NCI-H2171 (cell line): ENCODE measurements at places on chromosomes 12 and 14.

GRCh38 chr12:16258963-16259362 lies 18.5 kb downstream of the SLC15A5 start:
- DNase-seq = no peak

DNA sequence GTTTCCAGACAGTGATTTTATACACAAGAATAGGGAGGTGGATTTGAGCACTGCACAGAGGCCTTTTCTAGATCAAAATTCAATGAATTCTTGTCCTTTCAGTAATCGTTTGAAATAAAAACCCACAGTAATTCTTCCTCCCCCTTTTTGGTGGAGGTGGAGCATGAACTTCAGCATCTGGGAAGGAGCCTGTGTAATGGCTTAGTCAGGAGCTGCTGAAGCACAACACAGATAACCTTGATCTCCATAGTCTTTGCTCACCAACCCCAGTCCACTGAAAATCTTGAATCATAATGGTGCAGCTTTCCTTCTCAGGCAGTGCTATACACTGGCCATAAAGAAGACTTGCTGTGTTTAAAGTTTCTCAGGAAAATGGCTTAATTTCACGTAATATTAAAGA lies 6.4 kb upstream of the TBPL2 start:
- no peak for DNase-seq

DNA sequence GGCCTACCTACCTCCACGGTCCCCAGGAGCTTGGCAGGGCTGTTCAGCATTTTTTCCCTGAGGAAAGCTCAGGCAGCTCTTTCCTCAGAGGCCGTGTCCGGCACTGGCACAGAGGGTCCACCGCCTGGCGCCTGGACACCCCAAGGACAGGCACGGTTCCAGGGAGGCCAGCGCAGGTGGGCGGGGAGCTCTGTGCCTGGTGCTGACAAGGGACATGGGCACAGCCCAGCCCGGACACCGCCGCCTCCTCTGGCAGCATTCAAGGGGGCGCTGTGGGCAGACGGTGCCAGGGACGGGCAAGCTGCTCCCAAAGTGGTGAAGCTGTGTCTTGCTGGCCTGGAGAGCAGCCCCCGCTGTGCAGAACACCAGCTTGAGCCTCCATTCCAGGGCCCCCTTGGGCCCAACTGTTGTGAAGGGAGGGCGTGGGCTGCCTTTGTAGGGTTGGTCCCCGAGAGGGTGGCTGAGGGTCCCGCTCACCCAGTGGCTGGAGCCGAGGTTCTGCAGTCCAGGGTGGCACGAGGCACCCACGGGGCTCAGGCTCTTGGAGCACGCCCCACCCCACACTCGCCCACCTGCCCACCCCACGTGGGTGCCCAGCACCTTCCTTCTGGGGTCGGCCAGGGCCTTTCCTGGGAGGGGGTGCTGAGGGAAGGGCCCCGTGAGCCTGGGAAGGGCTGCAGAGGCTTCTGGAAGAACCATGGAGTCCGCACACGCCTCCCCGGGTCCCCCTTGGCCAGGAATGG lies 29.3 kb upstream of the TEX22 start:
- no peak for DNase-seq

- DNase-seq = no peak
Measured at GRCh38 chr12:47082796-47083621, 3.2 kb upstream of the AMIGO2 start.
